ENCODE measurements at places on chromosomes 11 and 22.

- DNase-seq: no peak
These were observed 72.8 kb upstream of the MYOD1 start for GRCh38 chr11:17646451-17647145.

- no peak for DNase-seq
These were observed 545.9 kb upstream of the ARHGAP42 start for GRCh38 chr11:100141201-100141600.

GRCh38 chr22:41578818-41579217 is 10.8 kb downstream of the PMM1 start:
- no peak for DNase-seq

DNA sequence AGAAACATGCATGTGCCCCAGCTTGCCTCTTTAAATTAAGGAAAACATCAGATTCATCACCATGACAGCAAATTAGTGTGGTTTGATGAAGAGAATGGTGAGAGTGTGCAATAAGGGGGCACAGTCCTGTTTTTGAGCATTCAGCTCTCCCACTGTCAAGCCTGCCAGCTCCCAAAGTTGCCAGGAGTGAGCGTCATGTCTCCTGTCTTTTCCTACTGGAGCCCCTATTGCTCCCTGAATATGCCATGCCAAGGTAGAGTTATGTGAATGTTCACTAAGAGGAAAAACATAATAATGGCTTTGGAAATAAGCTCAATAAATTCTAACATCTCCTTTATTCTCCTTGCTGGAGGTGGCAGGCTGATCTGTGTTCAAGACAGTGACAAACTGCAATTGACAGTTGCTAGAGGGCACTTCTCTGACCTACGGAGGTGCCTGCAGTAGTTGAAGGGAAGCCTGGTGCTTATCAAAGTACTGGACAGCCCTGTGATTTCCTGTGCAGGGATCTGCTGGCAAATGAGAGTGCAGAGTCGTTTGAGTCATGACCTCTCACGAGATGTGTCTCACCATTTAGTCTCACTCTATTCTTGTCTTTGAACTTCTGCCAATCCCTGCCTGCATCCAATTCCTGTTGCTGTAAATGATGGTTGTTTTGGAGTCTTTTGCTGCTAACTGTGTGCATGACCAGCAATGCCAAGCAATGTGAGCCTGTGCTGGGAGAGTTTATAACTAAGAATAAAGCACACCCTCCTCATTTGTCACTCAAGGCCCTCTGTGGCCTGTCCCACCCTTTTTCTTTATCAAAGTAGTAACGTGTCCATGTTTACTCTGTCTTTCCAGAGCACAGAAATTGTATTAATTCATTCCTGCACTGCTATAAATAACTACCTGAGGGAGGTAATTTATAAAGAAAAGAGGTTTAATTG is 34.8 kb downstream of the MRGPRX2 start:
- peak; percentile 19 for DNase-seq

DNA sequence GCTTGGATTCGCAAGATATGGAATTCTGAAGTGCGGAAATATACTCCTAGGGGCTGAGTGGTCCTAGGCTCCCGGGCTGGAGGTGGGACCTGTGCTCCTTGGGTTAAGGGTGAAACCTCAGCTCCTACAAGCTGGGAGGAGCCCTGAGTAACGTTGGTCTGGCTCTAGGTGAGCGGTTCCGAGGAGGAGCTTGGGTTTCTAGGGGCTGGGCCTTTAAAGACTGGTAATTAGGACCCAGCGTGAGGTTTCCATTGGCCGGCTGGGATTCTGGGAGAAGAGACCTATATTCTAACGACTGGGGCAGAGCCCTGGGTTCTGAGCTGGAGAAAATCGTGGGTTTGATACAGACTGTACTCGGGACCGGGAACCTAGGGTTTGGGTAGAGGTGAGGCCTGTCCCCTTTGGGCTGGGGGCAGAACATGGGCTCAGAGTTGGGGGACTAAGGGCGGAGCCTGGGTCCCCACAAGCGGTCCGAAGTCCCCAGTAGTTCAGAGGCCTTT is 882 bp upstream of the MAP4K2 start:
- DNase-seq: no peak

DNA sequence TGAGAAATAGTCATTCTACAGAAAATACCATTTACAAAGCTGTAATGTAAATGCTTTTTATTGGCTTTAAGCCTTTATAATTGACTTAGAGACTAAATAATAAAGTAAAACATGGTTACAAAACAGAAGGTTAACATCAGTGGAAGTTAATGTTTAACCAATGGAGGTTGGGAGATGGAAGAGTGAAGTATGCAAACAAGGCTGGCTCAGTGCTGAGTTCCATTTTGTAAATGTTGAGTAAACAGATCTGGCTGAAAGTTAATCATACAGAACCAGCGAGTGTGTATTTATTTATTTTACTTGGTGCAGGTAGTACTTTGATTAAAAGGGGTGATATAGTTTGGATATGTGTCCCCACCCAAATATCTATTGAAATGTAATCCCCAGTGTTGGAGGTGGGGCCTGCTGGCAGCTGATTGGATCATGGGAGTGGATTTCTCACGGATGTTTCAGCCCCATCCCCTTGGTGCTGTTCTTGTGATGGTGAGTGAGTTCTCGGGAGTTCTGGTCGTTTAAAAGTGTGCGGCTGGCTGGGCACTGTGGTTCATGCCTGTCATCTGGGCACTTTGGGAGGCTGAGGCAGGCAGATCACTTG is 827.4 kb downstream of the OPCML start:
- no peak for DNase-seq

DNA sequence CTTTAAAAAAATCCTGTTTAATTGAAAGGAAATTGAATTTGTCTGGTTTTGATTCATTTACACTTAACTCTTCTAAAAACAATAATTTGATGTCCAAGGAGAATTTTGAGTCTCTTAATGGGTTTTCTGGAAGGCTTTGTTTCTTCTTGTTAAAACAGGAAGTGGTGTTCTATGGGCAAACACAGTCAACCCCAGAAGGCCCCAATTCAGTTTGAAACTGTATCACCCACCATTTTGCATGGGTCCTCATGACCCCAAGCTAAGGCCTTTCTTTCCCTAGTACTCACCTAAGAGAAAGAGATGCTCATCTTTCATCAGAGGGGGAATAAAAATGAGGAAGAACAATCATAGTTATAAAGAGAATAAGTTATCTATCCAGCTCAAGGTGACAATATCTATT is 10.6 kb downstream of the FLI1 start:
- DNase-seq: no peak

DNA sequence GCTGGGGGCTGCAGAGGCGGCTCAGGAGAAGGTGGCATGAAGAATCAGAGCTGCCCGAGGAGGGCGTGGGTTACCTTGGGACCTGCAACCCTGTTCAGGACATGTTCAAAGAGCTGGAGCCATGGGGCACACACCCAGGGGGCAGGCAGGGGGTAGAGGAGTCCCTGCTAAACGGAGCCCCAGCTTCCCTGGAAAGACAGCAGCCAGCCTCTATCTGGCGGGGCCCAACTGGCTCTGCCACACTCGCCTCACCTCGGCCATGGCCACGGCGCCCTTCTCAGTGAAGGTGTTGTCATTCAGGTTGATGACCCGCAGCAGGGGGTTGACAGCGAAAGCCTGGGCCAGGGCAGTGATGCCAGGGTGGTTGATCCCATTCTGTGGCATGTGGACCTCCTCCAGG is 17.0 kb upstream of the CHADL start:
- DNase-seq: no peak

DNA sequence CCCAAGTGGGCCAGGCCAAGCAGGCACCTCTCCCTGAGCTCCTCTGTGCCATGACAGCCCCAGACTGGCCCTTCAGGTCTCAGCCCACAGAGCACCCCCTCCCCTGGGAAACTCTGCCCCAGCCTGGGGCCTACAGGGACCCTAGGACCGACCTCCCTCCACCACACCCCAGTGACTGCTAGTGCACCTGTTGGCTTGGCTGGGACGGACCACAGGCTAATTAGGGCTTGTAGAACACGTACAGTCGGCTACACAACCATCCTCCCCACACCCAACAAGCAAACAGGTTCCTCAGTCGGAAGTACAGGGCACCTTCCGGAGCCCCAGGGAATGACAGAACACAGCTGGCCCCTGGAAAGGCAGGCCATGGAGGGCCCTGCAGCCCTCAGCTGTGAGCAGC is 4.3 kb downstream of the SBF1 start:
- DNase-seq: no peak

- DNase-seq: no peak
These were observed 49.1 kb upstream of the A4GALT start for GRCh38 chr22:42769574-42770447.

DNA sequence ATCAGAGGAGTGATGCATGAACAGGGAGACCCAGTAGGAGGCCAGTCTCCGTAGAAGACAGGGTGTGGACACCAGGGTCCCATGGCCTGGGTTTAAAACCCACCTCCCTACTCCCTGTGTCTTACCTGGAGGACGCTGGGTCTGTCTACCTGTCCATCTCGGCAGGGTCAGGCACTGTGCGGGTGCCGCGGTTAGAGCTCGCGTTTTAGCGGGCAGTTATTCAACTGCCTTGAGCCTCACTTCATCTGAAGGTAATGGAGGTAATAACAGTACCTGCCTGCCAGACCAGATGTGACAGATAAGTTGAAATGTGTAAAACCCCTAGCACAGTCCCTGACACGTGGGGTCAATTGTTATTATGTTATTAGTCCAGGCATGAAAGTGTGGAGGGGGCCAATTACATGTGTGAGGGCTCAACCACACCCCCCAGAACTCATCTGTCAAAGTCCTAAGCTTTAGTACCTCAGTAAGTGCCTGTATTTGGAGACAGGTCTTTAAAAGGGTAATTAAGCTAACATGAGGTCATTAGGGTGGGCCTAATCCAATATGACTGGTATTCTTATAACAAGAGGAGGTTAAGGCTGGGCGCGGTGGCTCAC is 8.1 kb upstream of the UPK3A start:
- DNase-seq: peak; percentile 32

DNA sequence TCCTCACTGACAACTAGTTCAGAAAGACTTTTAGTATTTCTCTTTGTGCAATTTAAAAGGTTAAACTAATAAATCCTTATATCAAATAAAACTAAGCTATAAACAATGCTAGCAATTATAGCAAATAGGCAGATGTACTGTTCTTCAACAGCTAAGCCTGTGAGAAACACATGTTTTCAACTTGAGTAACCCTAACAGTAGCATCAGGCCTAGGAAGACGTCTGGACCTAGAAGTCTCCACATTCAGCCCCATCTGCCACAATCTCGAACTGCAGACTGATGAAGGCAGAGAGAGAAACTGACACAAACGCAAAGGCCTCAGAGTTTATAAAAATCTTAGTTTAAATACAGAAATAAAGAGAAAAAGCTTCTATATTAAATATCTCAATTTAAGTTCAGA is 2.5 kb downstream of the ST13 start:
- DNase-seq: no peak

DNA sequence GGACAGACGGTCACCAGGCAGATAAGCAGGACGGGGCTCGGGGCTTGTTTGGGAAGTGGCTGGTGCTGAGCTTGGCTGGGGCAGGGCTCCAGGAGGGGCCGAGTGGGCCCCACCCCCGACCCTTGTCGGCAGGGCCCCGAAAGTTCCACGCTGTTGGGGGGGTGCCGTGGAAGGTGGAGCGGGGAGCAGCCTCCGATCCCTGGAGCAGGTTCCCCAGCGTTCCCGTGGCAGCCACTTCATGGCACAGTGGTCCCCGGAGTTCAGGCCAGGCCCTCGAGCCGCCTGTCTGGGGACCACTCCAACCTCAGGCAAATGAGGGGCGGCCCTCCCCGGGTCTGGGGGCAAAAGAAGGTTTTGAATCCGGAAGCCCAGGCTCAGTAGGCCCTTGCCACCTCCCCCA is 46.7 kb upstream of the PPARA start:
- no peak for DNase-seq

GRCh38 chr22:38611559-38611958 is 41.6 kb upstream of the DMC1 start:
- DNase-seq: no peak

GRCh38 chr22:18947905-18948304 is 11.8 kb upstream of the PRODH start:
- no peak for DNase-seq

GRCh38 chr11:133978794-133979193 is 22.0 kb upstream of the IGSF9B start:
- DNase-seq: no peak

GRCh38 chr22:20312396-20313191 is 7.3 kb downstream of the DGCR6L start:
- DNase-seq: no peak

- no peak for DNase-seq
These were observed 64.5 kb downstream of the CCDC73 start for GRCh38 chr11:32729976-32730375.

DNA sequence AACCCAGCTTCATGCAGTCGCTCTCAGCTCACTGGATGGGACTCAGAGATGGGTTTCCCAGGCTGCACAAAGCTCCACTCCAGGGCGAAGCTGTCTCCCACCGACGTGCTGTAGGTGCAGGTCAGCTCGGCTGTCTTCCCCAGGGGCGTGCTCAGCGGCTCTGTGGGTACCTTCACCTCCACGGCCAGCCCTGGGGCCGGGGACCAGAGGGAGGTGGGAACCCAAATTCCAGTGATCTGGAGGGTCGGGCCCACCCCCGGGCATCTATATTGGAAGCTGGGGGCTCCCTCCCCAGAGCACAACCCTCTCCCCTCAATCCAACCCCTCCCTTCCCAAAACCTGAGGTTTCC is 689 bp downstream of the VSIG2 start:
- no peak for DNase-seq

DNA sequence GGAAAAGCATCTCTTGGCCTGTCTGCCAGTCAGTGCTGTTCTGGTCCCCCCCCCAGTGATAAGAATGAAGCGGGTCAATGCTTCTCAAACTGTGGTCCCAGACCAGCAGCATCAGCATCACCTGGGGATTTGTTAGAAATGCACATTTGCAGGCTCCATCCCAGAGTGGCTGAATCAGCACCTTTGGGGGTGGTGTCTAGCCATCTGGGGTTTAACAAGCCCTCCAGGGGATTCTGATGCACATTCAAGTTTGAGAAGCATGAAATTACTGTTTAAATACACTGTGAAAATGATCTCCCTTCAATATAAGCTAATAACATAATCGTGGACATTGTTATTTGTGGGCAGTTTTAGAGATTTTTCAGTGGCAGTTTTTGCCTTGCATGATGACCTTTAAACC is 133.5 kb downstream of the MYO18B start:
- DNase-seq: no peak

GRCh38 chr11:68660066-68660810 is 24.1 kb upstream of the GAL start:
- no peak for DNase-seq

All from NCI-H1417 (cell line).